ENCODE measurements at places on chromosomes 2 and 18.

GRCh38 chr2:240528406-240529040 is 29.3 kb downstream of the ANKMY1 start:
- no peak for DNase-seq

DNA sequence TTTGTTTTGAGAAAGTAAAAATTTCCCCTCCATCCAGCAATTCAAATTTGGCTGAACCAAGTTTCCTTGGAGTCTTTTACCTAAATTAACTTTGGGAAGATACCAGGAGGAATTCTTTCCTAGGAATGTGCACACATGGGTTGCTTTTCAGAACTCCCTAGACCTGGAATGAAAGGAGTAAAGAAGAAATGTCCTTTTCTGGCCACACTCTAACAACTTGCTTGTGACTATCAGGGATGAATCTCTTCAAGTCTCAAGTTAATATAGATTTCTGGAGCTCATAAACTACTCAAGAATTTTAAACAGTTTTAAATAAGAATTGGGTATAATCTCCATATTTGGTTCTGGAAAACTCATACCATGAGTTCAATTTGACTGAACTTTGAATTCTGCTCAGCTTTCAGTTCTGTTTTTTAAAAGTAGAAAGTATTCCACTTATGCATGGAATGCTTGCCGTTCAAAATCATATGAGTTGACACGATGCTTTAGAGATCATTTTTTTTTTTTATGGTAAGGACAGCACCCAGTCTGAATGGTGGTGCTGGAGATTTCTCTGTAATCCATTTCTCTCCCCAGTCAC is 7.7 kb downstream of the RASGRP3 start:
- no peak for DNase-seq

GRCh38 chr18:26471027-26471426 is 77.3 kb downstream of the KCTD1 start:
- DNase-seq = no peak

- DNase-seq = no peak
These were observed 154.9 kb upstream of the NDUFV2 start for GRCh38 chr18:8947566-8947965.
